Stimulated activated effector memory CD8-positive, alpha-beta T cell treated with anti-CD3 and anti-CD28 coated beads, Interleukin-12 subunit alpha, Interleukin-12 subunit beta, amount 100 ng/mL, for 72 hours (primary cell): ENCODE measurements at places on chromosomes 7 and 10.

DNA sequence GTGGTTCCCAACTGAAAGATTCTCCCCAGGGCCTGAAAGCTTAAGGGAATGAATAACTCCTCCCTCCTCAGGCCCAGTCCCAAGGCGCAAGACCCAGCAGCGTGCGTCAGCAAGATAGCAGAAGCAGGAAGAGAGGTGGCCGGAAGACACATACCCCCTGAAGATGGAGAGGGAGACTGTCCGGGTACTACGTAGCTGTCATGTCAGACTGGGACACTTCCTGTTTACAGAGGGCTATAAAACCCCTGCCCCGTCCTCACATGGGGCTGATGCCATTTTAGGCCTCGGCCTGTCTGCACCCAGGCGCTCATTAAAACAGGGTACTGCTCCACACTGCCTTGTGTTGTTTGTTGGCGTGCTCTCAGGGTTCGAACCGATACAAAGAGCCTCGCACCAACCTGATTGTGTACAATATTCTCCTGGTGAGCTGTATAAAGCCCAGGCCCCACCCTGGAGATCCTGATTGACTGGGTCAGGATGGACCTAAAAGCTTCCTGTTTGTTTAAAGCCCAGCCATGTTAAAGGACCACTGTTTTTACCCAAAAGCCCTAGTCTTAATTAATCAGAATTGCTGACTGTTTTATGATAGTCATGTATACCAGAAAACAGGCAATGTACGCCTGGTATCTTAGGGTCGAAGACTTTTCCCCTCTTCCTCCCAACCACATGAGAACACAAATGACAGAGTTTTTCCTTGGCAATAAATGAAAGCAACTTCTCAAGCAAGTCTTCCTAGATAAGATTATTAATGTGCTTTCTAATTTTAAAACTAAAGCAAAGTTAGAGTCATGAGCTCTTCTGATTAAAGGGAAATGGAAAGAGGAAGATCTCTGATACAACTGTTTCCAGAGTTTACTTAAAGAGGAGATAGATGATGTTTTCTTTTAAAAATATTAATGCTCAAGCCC is 251.5 kb downstream of the DOCK4 start:
- DNase-seq = no peak

- DNase-seq = no peak
These were observed 171.7 kb downstream of the FAM107B start for GRCh38 chr10:14602807-14603533.

DNA sequence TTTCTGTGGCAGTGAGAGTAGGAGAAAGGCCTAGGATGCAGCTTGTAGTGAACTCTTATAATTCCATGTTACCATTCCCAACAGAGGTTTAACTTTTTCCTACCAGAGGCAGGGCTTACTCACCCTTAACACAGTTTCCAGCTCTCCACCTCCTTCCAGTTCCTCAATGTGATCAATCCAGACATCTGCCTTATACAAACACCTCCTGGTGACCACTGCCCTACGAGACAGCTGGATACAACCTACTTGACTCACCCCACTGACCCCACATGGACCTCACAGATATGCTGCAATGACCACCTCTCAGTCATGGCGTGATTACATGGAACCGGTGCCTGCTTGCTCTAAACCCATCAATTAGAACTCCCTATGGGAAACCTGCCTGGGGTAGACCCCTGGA is 326.5 kb downstream of the TNS3 start:
- no peak for DNase-seq

GRCh38 chr10:8050556-8051108 is 3.9 kb upstream of the GATA3 start:
- DNase-seq = no peak

DNA sequence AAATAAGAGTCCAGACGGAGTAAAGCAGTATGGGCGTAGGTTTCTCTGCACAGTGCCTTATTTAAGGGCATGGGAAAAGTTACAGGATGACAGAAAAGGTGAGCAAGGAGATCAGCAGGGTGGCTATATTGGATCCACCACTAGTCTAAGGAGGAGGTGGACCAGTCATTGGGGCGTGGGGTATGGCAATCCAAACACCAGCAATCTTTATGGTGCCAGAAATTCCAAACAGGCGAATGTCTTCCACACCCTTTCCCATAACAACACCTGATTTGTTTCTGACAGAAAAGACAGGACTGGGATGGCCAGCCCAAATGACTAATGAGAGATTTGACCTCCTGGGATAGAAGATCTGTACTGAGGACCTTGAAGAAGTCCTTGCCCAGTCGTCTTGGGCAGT is 181.8 kb upstream of the MBL2 start:
- no peak for DNase-seq

- DNase-seq = no peak
These were observed 48.9 kb downstream of the ZCCHC24 start for GRCh38 chr10:79396520-79396919.

GRCh38 chr7:43196379-43196778 is 83.9 kb downstream of the HECW1 start:
- DNase-seq = no peak

GRCh38 chr7:14834456-14834855 is 68.1 kb downstream of the DGKB start:
- no peak for DNase-seq
